A673 (cell line): ENCODE measurements at places on chromosomes 3 and 15.

DNA sequence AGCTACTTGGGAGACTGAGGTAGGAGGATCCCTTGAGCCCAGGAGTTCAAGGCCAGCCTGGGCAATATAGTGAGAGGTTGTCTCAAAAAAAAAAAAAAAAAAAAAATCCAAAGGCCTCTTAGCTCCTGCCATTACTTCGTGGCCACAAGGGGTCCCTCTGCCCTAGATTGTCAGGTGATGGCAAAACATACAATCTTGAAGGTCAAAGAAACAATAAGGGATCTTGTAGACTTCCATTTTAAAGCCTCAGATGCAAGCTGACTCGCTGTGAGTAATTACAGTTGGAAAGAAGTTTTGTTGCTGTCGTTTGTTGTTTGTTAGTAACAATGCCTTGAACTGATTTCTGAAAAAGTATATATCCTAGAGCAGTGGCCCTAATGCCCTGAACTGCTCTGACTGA lies 55.9 kb upstream of the PLCL2 start:
- peak; percentile 37 for DNase-seq

- DNase-seq: peak; percentile 42
Observed at GRCh38 chr3:182364323-182364722, 429.0 kb upstream of the ATP11B start.

DNA sequence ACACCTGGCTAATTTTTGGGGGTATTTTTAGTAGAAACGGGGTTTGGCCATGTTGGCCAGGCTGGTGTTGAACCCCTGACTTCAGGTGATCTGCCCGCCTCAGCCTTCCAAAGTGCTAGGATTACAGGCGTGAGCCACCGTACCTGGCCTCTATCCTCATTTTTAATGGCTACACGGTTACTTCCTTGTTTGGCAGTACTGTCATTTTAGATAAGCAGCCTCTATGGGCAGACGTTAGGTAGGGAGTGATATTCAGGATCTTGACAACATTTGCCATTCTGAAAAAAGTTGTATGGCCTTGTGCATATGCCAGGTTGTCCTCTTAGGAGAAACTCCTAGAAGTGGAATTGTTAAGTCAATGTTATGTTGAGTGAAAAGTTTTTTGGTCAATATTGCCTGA lies 141.7 kb downstream of the ITPR1 start:
- no peak for DNase-seq

GRCh38 chr3:98839846-98840245 lies 61.6 kb downstream of the DCBLD2 start:
- DNase-seq: no peak

- no peak for DNase-seq
Observed at GRCh38 chr3:17678116-17678741, 64.2 kb downstream of the TBC1D5 start.

GRCh38 chr3:18872466-18872865 lies 275.8 kb upstream of the KCNH8 start:
- DNase-seq: no peak

DNA sequence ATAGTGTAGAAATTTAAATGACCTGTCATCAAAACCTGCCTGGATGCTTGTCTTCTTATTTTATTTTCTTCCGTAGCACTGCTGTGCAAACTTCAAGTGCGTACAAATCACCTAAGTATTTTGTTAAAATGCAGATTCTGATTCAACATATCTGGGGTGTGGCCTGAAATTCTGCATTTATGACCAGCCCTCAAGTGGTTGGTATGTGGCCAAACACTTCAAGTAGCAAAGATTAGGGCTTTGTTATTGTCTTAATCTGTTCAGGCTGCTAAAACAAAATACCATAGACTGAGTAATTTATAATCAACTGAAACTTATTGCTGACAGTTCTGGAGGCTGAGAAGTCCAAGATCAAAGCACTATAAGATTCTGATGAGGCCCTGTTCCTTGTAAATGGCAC lies 97.6 kb upstream of the LRRC3B start:
- no peak for DNase-seq

DNA sequence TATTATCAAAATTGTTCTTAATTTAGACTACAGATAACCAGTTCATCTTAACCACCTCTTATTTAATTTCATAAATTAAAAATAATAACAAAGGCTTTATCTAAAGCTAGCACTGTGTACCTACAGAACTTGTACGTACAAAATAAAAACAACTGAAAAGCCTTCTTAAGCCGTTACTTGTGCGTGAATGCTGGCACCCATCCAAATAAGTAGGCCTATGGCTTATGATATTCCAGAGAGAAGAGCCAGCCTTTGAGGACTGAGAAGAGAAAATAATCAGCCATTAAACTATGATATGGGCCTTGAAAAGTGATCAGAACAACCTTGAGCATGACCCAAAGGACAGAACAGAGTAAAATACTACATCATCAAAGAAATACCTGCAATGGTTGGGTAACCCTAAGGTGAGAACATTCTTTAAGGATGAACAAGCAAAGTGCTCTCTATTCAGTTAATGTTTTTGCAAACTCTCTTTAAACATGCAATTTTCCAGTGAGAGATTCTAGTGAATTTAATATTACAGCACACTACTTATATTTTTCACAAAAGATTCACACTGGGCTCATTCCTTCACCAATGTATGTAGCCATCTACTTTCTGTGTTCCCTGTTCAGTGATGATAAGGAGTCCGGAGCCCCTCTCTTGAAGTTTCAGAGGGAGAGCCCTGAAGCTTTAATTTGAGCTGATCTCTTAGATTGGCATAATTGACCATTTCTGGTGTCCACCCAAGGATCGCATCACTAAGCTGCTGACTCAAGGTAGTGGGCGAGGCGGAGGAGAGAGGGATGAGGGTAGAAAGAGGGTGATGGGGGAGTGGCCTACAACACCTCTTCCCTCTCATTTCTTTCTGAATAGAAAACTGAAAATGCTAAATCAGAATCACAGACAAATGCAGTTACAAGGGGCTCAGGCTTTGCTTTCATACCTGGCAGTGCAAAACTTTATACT lies 7.7 kb upstream of the ACTC1 start:
- no peak for DNase-seq

- peak; percentile 73 for DNase-seq
Observed at GRCh38 chr3:94115482-94115881, 52.6 kb downstream of the NSUN3 start.

- no peak for DNase-seq
Observed at GRCh38 chr3:191775451-191776233, 314.7 kb downstream of the PYDC2 start.

- no peak for DNase-seq
Observed at GRCh38 chr3:72907131-72907711, 19.4 kb downstream of the GXYLT2 start.

- no peak for DNase-seq
Observed at GRCh38 chr15:66963710-66964109, 101.7 kb upstream of the SMAD3 start.

GRCh38 chr3:21528291-21528995 lies 222.6 kb downstream of the ZNF385D start:
- DNase-seq: no peak

GRCh38 chr3:55185380-55185779 lies 257.5 kb upstream of the LRTM1 start:
- DNase-seq: no peak

DNA sequence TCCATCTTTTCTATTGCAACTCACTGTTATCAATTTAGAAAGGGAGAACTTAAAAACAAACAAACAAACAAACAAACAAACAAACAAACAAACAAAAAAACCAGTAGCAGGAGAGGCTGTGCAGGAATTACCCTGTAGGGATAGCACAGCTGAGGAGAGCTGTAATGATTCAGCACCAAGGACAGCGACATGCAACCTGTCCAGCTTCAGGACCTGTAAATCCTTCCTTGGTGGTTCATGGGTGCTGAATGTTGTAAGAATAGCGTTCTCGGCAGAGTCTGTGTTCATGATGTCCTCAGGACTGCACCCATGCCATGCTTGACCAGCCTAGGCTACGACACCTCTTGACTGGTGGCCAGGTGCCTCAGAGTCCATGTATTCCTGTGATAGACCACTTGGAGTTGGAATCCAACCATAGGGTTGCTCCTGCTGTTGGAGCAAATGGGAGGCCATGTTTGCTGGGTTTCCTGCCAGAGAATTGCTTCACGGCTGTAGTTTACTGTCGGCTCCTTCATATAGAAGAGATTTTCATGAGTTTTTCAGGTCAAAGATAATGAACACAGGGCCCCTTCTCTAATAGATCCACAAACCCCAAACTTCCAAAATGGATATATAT lies 65.9 kb downstream of the CACNA2D3 start:
- DNase-seq: peak; percentile 42

DNA sequence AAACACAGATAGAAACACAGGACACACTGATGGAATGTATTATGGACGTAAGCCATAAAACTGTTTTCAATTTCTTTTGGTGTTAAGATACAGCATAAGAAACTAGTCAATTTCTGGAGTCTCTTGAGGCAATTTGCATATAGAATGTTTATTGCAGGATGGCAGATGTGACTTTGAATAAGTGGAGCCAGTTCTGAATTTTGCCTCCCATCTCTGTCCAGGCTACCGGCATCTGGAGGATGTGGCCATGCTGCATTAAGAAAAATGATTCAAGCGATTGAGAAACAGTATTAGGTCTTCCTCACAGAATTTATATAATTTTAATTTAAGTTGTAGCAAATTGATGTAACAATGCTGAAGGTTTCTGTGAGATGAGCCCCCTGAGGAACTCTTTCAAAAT lies 81.5 kb downstream of the CHST2 start:
- no peak for DNase-seq
